Dermis microvascular lymphatic vessel endothelial cell (primary cell): ENCODE measurements at places on chromosomes 3 and 15.

- DNase-seq: no peak
Observed at GRCh38 chr3:39279745-39280517, at the start of gene CX3CR1. CX3CR1 (minus strand) TSS chr3:39280036; CDS start chr3:39266509, 13,527 bp downstream.

GRCh38 chr3:126450744-126451143, 24.9 kb downstream of the ZXDC start:
- no peak for DNase-seq

GRCh38 chr3:119831941-119832371, 50.1 kb downstream of the NR1I2 start:
- DNase-seq: no peak

GRCh38 chr15:75750261-75751050, 37.8 kb upstream of the CSPG4 start:
- no peak for DNase-seq

DNA sequence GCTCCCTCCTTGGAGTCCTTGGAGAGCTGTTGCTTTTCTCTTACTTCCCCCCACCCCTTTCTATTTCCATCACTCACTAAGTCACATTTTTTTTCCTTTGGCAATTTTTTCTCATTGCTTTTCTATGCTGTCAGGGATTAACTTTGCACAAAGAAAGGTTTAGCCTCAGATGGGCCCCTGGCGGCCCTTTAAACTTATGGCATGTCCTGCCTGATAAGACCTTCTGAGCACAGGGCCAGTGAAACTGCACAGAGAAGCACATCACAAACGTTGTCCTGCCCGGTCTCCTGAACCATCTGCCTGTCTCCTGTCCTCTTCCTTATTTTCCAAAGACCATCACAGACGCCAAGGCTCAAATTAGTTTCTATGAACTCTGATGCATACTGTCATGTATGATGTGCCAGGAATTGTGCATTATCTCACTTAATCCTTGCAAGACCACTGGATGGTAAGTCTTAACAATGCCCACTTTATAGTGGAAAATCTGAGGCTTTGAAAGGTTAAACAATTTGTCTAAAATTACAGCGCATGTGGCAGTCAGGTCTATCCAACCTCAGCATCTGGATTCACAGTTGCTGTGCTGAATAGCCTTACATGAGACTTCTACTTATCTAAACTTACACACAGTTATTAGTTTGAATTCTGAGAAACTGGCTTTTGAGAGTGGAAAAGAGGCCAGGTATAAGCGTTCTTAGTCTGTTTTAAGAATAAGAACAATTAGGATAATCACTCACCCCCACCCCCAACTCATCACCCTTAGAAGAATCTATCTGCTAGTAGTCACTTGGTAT, 648.1 kb downstream of the NTRK3 start:
- DNase-seq: no peak

DNA sequence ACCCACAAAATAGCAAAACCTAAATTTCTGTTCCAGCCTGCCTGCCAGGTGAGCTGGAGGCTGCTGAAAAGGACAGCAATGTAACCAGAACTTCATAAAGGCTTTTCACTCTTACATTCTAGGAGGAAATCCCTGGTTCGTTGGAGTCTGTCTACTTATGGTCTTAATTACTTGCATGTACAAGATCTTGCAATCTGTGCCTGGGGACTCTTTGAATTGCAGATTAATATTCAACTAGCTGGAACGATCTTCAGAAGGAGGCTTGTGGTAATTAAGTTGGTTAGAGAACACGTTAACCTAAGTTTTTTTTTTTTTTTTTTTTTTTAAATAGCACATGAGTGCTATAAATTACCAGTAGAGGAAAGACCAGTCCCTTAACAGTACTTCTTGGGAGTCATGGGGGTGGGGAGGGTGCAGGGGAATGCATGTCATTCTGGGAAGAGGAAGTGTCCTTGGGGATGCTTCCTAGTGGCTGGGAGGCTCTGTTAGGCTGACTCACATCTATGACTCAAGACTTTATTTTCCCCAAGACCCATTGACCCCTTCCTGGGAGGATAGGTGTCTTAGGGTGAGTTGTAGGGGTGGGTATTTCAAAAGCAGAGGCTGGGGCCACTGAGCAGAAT, 139.8 kb downstream of the RAB11A start:
- DNase-seq: no peak

GRCh38 chr3:87076946-87077345, 86.0 kb upstream of the VGLL3 start:
- DNase-seq: no peak

DNA sequence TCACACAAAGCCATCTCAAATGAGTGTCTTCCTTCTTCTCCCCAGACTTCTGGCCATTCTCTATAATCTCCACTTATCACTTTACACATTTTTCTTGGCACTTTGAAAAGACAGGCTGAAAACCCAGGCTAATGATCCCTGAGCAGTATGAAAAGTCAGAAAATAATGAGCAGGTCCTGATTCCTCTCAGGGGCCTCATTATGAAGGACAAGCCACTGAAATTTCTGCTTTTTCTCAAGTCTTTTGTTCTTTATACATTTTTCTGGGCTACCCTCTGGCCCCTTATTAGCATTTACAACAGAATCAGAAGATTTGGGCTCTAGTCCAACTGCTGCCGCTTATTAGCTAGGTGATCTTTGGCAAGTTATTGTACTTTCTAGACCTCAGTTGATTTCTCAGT, 9.5 kb upstream of the ST6GAL1 start:
- DNase-seq: no peak

DNA sequence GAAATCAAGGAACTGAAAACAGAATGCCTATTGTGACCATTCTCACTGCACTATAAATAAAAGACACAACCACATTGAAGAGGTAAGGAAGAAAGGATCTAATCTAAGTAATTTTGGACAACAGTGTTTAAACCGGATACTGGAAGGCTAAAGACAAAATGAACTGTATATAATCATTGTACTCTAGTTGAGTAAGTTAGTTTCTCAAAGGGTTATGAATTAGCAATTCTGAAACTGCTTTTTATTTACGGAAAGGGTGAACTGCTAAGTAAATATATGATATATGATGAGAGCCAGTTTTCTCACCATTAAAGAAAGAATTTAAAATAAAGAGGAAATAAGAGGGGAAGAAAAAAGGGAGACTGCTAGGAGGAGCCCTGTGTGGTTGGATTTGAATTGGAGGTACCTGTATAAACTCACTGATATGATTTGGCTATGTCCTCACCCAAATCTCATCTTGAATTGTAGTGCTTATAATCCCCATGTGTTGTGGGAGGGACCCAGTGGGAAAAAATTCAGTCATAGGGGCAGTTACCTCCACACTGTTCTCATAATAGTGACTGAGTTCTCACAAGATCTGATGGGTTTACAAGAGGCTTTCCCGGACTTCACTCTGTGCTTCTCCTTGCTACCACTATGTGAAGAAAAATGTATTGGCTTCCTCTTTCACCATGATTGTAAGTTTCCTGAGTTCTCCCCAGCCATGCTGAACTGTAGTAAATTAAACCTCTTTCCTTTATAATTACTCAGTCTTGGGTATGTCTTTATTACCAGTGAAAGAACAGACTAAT, 607.7 kb downstream of the PYDC2 start:
- DNase-seq: no peak

GRCh38 chr15:52010633-52011595, 8.1 kb upstream of the MAPK6 start:
- DNase-seq: no peak

DNA sequence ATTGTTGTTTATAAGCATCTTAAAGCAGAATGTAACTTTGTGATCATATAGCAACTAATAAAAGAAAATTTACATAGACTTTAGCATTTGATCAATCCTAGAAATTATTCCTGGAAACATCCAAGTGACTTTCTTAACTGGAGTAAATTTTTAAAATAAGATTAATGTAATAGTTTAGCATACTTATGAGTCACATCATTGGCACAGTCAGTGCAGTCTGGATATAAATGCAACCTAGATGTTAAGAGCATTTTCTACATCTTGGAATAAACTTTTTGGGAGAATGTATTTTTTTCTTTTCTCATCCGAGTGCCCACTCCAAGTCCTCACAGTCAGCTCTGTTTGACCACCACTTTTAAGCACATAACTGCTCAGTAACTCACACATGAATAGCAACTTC, 324.6 kb upstream of the PLSCR5 start:
- DNase-seq: no peak

GRCh38 chr15:99966815-99967214, 233.6 kb upstream of the LYSMD4 start:
- no peak for DNase-seq

DNA sequence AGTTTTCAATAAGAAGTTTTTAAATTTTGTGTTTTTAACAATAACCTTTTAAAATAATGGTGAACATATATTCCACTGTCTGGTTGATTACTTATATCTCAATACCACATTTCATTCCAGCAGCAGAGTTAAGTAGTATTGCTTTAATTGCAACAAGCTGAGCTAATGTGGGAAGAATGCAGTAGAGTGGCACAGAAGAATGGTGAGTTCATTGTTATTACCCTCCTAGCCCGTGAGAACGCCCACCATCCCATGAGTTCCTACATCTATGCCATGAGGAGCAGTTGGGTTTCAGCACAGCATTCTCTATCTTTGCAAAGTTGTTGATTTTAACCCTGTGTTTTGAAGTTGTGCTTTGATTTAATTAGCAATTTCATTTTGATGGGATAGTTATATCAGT, 17.8 kb upstream of the NR2E3 start:
- DNase-seq: peak; percentile 85

- DNase-seq: no peak
Observed at GRCh38 chr3:105614288-105615030, 247.8 kb downstream of the ALCAM start.
